Activated CD8-positive, alpha-beta memory T cell treated with anti-CD3 and anti-CD28 coated beads for 4 hours (primary cell): ENCODE measurements at places on chromosomes 3 and 15.
A peak's percentile ranks its signal among the peaks of the same experiment; 100 is the strongest.

DNA sequence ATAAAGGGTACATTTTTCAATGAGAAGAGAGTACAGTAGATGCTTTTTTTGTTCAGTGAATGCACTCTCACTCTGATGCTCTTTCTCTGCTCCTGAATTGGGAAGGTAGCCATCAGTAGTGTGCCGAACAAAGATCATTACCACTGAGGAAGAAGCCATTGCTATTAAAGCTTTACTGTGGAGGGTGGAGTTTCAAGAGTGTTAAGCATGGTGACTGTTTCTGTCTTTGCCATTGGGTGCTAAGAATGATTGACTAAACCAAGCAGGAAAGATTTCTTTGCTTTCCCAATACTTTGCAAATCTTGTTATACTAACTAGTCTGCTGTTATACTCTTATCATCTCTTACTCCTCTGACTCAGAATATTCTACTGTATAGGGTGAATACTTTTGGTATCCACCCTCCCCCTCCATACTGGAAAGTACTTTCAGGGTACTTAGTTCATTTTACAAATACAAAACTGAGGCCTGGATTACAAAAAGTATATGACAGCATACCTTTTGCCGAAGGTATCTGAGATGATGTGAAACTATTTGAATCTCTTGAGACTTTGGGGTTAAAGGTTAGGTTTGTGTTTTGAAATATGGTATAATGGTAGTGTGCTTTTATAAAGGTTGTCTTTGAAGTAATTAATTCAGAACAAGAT, 1.7 kb downstream of the RAB11A start:
- DNase-seq: no peak

DNA sequence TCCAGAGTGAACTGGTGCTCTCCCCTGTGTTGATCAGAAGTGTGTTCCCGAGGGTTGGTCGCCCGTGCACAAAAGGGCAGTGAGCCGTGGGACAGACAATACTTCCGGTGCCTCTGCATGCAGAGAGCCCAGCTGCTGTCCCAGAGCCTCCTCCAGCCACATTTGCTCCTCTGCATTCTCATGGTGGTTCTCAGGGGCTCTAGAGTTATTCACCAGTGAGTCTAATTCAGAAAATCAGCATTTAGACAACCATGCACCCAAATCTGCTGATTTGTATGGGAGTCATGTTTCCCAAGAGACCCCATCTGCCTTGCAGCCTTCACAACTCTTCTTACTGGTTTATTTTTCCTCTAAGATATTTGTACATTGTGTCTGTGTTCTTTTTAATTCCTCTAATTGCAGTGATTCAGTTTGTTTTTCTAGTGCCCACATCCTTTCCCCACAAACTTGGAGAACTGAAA, 107.0 kb upstream of the SPRED1 start:
- no peak for DNase-seq

DNA sequence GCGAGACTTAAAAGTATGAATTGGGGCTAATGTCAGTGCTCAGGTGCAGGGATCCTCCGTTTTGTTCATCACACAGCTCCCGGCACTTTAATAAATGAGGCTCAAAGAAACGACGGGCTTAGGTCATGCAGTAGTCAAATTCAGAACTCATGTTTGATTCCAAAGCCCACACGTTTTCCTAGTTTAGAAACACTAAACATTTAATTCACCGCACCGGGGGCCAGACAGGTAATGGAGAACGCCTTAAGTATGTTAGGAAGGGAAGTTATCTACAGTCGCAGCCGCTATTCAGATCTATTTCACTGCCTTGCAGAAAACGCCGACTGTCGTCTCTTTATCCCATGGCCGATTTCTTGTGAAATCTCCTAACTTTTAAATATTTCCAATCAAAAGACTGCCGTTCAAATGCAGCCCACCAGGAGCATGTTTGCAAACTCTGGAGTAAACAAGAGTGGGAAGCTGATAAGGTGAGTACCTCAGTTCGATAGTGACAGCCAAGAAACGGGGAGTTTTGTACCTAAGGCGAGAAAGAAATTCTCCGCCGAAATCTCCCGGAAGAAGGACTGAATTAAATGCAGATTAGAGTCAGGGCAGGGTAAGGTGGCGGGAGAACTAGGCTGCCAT, 569 bp downstream of the HIGD2B start:
- no peak for DNase-seq

- DNase-seq: no peak
Observed at GRCh38 chr3:52006017-52006819, 10.5 kb upstream of the RPL29 start.

GRCh38 chr15:67779549-67780111, 45.7 kb upstream of the SKOR1 start:
- DNase-seq: no peak

- no peak for DNase-seq
Observed at GRCh38 chr3:194384156-194384555, 14.6 kb upstream of the LRRC15 start.

GRCh38 chr3:50583897-50584296, 14.6 kb downstream of the HEMK1 start:
- no peak for DNase-seq

DNA sequence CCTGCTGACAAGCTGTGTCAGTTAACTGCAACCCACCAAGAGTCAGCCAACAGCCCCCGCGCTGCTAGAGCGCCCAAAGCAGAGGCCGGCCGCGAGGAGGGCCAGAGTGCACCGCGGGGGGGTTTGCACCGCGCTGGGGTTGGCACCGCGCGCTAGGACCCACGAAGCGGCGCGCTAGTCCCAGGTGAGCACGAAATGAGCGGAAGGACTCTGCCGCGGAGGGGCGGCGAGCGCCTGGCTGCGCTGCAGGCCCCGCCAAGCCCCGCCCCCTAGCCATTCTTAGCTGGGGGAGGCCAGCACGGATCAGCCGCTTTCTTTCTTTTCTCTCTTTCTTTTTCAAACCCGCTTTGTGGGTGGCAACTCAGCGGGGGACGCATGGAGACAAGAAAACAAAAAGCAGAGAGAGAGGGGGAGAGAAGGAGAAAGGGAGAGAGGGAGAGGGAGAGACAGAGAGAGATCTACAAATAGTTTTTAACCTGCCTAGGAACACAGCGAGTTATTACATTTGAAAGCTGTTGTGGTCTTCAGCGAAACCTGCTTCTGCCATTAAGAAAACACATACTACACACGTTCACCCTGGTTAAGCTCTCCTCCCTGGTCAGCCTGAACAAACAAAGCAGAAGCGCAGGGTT, 6.9 kb upstream of the FOXB1 start:
- DNase-seq: peak; percentile 40

- DNase-seq: no peak
Observed at GRCh38 chr3:66399529-66400232, 101.1 kb downstream of the LRIG1 start.

DNA sequence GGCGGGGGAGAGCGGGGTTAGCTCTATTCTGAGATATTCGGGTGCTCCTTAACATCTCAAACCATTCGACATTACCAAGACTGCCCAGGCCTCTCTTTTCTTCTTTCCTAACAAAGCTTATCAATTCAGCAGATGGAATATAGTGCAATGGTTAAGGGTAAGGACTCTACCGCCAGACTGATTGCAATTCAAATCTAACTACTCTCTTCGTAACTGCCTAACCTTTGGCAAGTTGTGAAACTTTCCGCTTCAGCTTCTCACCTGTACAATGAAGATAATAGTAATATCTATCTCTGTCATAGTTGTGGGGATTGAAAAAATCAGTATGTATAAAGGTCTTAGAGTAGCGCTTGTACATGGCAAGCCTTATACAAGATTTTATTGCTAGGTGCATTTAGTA, 972 bp downstream of the UBA5 start:
- DNase-seq: no peak

DNA sequence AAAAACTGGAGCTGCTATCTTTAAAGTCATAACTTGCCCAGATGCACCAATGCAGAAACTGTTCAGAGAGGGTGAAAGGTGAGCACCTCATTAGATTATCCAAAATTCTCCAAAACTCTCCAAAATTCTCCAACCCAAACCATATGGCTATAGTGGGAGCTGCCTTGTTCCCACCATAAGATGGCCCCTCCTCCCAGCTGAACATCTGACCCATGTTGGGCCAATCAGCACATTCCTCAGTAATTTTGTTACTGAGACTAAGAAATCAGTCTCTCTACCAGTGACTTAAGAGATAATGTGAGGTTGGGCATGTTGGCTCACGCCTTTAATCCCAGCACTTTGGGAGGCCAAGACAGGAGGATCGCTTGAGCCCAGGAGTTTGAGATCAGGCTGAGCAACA, 32.8 kb downstream of the DPH3 start:
- DNase-seq: no peak

DNA sequence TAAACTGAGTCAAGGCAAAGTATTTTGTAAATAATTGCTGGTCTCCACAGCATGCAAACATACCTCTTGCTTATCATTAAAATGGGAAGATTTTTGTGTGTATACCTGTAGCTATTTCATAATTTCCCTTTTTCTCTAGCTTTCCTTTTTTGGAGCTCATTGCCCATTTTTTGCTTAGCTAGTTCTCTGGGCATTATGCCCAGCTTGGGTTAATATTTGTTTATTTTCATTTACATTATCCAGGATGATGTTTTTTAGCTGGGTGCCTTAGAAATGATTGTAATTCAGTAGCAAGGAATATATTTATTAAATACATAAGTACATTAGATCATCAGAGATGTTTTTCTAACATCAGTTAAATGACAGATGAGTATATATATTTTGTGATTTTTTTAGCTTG, 1271.7 kb upstream of the GBE1 start:
- DNase-seq: no peak

GRCh38 chr3:123313889-123314288, 112.1 kb downstream of the SEC22A start:
- no peak for DNase-seq

GRCh38 chr3:144390786-144391185, 419.2 kb downstream of the DIPK2A start:
- DNase-seq: no peak

DNA sequence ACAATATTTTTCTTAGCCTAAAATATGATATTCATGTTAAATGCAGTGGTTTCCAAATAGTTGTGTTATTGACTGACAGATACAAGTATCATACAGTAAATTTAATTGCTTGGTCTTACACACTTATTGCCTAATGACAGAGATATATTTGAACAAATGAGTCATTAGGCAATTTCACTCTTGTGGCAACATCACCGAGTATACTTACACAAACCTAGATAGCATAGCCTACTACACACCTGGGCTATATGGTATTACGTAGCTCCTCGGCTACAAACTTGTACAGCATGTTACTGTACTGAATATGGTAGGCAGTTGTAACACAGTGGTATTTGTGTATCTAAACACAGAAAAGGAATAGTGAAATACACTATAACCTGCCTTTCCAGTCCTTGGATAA, 50.3 kb downstream of the SERPINI1 start:
- no peak for DNase-seq

- DNase-seq: no peak
Observed at GRCh38 chr3:138282836-138283235, 46.8 kb downstream of the NME9 start.

GRCh38 chr15:77084436-77084835, 13.5 kb upstream of the TSPAN3 start:
- no peak for DNase-seq

GRCh38 chr3:140376136-140376889, 301.6 kb upstream of the TRIM42 start:
- DNase-seq: no peak

DNA sequence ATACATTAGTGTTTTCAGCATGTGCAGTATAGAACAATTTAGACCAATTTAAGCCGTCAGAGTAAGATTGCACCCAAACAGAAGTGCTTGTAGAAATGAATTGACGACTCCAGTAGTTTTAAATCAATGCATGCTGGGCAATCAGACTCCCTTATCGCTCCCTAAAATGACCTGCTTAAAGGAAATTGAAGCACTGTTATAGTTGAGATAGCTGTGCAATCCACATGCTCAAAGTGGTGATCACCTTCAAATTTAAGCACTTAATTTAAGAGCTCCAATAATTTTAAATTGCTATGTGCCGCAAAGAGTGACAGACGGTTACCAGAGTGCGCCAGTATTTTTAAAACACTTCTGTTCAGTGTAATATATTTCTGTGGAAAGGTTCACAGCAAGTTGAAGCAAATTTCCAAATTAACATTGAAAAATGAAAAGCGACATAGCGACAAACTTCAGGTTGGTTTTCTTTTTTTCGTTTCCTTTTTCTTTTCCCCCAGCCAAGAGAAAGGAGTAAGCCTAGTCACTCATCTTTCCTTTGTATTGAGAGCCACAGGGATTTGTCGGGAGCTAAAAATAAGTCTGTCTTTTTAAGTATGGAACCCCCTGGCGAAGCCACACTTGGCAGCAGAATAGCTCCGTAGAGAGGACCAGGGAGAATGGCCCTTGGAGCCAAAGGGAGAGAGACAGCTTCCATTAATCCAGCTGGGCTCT, 436.4 kb upstream of the RBMS3 start:
- DNase-seq: no peak

GRCh38 chr3:124352149-124352539, 360.2 kb upstream of the ROPN1 start:
- DNase-seq: no peak

DNA sequence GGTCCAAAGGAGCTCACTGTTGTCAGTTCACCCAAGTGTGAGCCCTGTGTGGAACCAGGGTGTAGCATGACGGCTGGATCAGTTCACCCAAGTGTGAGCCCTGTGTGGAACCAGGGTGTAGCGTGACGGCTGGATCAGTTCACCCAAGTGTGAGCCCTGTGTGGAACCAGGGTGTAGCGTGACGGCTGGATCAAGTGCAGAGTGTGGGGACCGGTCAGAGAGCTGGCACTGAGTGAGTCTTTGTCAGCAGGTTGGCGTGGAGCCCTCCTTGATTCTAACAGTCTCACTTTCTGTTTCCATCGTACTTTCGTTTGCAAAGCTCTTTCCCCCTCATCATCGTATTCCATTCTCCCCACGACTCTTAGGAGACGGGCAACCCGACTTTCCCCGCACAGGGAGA, 57.9 kb upstream of the DLG1 start:
- no peak for DNase-seq

DNA sequence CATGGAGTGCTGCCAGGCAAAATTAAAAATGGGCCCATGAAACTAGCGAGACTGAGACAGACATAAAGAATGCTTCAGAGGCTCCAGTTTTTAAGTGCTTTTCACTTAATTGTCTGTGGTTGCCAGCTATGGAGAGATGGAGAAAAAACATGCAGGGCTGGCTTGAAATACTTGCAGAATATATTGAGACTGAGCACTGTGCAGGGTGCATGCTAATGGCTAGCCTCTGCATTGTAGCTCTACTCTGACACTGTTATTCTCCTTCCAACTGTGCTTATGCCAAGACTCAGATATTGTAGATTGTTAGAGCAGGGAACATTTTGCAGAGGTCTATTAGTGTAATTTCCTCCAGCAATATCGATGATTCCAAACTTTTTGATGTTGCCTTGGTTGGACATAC, 735.0 kb downstream of the PDCD6IP start:
- DNase-seq: no peak

DNA sequence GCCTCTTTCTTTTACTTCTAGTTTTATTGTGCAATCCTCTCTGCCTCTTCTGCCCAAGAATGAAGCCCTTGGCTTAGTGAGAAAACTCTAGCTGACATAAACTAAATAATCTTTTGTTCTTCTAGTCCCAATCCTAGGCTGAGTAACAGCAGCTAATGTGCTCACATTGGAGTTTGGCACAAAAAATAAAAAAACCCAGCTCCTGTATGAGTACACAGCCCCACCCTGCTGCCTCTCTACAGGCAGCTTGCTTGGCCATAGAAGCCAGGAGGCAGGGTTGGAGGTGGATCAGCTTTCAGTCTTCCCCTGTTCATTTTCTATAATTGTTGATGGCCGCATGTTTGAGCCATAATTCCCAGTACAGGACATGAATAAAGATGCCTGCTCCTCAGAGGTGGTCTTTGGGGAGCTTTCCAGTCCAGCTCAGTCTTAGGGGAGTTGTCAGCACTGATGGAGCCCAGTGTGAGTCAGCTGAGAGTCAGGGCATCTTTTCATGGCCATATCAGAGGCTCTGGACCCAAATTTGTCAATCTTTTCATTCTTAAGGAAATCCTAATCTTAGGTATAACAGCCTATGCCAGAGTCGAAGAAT, 46.7 kb downstream of the RTP1 start:
- no peak for DNase-seq
